ENCODE measurements at places on chromosomes 12 and 14. TPM values are rescaled to one million over a fixed set of nuclear protein-coding genes. Genes with fewer than 3 reads are reported as not detected.

Gene SLC17A8
- total RNA-seq, result not detected

Gene TMEM121
- 8.7 TPM for total RNA-seq

Gene ERBB3
- 1.4 TPM for total RNA-seq

Gene TIGAR
- total RNA-seq, result 42.0 TPM

Gene DIO2
- total RNA-seq, result 2.2 TPM

Gene USP44
- total RNA-seq, result 0.07 TPM

Data from A549 treated with GW870086 at 1 μM for 4 hours (cell line).